ENCODE measurements at places on chromosomes 13 and 19.

GRCh38 chr13:110714797-110715394, 1.4 kb downstream of the ING1 start:
- DNase-seq: no peak

- no peak for DNase-seq
Measured at GRCh38 chr13:93243375-93244063, 16.9 kb downstream of the GPC6 start.

GRCh38 chr19:43699506-43700394, 16.1 kb upstream of the IRGC start:
- no peak for DNase-seq

DNA sequence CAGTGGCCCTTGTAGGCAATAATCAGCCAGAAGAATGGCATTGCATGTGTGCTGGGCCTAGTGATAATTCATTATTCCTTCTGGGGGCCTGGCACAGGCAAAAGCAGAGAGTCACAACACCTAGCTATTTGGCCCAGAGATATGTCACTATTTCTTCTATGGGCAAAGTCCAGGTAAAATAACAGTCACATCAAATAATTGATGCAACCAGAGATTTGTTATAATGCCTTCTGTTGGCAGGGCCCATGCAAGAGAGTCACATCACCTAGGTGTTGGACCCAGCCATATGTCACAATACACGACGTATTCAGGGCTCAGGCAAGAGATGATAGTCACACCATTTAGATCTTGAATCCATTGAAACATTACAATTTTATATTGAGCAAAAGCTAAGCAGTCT, 66.1 kb downstream of the ZNF726 start:
- no peak for DNase-seq

DNA sequence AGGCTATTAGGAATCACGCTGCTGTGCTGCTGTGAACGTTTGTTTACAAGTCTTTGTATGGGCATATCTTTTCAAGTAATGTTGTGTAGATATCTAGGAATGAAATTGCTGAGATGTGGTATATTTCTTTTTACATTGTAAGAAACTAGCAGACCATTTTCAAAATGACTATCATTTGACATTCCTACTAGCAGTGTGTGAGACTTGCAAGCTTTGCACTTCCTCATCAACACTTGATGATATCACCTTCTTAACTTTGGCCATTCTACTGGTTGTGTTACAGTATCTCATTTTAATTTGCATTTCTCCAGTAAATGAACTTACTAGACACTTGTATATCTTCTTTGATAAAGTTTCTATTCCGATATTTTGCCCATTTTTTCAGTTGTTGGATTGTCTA, 12.1 kb downstream of the METTL21C start:
- DNase-seq: no peak
